H1 (cell line): ENCODE measurements at places on chromosomes 4 and X. TPM values are rescaled to one million over a fixed set of nuclear protein-coding genes. Genes with fewer than 3 reads are reported as not detected.

DNA sequence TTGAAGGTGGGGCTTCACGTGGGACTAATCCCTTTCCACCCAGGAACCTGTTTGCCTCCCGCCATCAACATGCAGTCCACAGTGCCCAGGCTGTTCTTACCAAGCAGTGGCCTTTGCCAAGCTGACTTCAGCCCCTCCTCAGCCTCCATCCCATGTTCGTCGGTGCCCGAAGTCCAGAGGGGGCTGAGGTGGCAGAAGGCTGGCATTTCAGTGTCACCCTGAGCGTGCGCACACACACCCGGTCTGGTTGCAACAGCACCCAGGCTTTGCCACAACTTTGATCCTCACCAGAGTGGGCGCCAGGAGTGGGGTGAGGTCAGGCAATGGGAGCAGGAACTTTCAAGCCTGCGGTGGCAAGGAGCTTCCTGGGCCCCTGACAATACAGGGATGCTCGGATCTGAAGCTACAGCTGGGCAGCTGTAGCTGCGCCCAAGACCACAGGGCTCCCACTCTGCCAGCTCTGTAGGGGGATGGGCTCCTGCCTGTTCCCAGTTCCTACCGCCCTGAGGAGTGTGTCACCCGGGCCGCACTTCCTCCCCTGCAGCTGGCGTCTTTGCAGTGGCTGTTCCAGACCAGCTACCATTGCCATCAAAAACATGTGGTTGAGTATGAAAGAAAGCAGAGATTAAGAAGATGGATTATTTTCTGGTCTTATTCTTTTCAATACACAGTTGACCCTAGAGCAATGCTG, 428.0 kb downstream of the EPHA5 start:
- no peak for DNase-seq

DNA sequence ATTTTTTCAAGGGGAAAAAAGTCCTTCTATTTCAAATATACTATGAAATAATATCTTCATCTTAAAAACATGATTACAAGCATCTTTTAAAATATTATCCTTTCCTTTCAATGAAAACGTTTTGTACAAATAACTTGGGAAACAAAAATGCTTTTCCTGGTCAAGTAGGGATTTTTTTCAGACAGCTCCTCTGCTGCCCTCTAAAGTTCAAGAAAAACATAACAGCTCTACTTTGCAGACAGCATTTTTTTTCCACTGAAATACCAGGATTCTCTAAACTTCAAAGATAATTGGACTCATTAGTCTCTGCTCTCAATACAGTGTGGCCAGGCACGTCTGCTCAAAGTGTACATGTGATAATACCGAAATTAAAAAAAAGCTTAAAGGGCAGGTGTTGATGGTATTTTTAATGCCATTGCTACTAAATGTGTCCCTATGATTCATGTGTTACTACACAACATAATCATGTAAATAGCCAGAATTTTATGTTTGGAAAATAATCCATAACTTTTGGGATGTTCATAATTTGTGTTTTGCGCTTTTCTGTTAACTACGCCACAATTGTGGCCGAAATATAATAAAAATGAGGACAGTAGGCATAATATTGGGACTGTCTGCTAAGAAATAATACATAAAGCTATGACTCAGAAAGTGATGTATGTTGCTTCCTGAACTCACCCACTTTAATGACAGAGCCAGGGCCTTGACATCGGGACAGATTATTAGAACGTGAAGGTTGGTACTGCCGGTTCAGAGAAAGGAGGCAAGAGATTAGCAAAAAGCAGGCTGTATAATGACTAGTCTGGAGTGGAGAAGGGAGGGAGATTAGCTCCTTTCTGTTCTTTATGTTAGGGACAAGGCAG, 478.9 kb downstream of the KCNIP4 start:
- no peak for DNase-seq

DNA sequence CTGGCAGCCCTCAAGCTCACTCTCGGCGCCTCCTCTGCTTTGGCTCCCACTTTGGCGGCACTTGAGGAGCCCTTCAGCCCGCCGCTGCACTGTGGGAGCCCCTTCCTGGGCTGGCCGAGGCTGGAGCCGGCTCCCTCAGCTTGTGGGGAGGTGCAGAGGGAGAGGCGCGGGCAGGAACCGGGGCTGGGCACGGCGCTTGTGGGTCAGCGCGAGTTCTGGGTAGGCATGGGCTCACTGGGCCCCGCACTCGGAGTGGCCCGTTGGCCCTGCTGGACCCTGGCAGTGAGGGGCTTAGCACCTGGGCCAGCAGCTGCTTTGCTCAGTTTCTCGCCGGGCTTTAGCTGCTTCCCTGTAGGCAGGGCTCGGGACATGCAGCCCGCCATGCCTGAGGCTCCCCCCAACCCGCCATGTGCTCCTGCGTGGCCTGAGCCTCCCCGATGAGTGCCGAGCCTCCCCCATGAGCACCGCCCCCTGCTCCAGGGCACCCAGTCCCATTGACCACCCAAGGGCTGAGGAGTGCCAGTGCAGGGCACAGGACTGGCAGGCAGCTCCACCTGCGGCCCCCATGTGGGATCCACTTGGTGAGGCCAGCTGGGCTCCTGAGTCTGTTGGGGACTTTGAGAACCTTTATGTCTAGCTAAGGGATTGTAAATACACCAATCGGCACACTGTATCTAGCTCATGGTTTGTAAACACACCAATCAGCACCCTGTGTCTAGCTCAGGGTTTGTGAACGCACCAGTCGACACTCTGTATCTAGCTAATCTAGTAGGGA, 101.5 kb upstream of the DRD5 start:
- DNase-seq = no peak

Gene FRMPD3
- total RNA-seq = 0.56 and 0.61 TPM in 2 replicates

Gene UGT2A1
- total RNA-seq = 0.19 TPM in 1 of 2 replicates, not detected in the other
